ENCODE measurements at places on chromosomes 16 and 17. TPM values are rescaled to one million over a fixed set of nuclear protein-coding genes. Genes with fewer than 3 reads are reported as not detected.

DNA sequence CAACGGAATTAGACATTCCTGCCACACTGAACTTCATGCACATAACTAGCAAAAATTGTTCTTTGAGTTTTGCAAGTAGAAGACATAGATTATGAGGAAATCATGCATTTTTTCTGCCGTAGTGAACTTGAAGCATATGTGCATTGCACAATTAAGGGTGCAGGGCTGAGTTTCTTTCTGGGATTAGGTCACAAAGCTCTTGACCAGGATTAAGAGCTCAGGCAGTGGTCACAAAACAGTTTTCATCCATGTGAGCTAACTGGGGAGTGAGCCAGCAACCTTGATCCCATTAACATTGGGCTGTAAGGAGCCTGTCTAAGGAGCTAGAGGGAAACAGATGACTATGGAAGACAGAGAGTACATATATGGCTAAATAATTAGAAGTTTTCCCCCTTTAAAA, 143.7 kb downstream of the PMP22 start:
- no peaks in the 10 kb centered on the region for H3K4me1 ChIP-seq
- no peak for DNase-seq
- H3K27ac ChIP-seq: no peak overlapping the region
- no peaks in the 10 kb centered on the region for H3K27me3 ChIP-seq
- H3K4me3 ChIP-seq: no peak overlapping the region
- H3K36me3 ChIP-seq: no peaks in the 10 kb centered on the region

GRCh38 chr17:66373944-66374817, 71.8 kb downstream of the PRKCA start:
- peaks cover 71% of the 10 kb centered on the region for H3K36me3 ChIP-seq
- H3K27ac ChIP-seq: peak overlapping the region; percentile 89
- H3K27me3 ChIP-seq: no peaks in the 10 kb centered on the region

DNA sequence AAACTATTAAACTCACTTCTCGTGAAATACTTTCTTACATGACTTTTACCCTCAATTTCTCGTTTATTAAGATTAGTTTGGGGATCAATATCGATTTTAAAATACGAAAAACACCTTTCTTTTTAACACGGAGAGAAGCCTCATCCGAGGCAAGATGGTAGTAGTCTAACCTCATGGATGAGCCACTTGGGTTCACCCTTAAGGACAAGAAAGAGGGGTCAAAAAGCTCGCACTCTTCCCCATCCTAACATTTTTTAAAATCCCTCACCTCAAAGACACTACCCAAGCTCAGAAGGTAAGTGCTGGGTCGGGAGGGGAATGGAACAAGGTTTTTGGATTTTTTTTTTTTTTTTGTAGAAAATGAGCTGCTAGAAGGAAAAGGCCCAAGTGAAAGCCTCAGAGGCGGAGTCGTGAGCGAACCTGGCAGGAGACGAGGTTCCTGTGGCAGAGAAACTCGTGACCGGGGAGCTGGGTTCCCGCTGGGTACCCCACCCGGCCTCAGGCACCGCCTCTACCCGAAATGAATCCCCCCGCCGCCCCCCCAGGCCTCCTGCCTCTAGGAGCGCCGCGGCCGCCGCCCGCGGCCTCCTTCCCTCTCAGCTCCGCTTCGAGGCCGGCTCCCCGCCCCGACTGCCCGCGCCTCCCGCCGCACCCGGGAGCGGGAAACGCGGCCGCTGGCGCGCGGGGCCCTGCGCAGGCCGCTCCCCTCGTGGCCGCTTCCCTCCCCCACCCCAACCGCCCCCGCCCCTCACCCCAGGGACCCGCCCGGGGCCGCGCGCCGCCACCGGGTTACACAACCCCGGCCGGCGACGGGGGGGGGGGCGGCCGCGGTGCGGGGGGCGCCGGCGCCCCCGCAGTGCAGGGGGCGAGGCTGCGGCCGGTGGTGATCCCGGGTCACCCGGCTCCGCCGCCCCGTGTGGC, 1.6 kb downstream of the NUFIP2 start:
- peak; percentile 40 for DNase-seq
- peak overlapping the region; percentile 99 for H3K4me3 ChIP-seq
- H3K36me3 ChIP-seq: peaks cover 49% of the 10 kb centered on the region
- H3K27me3 ChIP-seq: no peaks in the 10 kb centered on the region

DNA sequence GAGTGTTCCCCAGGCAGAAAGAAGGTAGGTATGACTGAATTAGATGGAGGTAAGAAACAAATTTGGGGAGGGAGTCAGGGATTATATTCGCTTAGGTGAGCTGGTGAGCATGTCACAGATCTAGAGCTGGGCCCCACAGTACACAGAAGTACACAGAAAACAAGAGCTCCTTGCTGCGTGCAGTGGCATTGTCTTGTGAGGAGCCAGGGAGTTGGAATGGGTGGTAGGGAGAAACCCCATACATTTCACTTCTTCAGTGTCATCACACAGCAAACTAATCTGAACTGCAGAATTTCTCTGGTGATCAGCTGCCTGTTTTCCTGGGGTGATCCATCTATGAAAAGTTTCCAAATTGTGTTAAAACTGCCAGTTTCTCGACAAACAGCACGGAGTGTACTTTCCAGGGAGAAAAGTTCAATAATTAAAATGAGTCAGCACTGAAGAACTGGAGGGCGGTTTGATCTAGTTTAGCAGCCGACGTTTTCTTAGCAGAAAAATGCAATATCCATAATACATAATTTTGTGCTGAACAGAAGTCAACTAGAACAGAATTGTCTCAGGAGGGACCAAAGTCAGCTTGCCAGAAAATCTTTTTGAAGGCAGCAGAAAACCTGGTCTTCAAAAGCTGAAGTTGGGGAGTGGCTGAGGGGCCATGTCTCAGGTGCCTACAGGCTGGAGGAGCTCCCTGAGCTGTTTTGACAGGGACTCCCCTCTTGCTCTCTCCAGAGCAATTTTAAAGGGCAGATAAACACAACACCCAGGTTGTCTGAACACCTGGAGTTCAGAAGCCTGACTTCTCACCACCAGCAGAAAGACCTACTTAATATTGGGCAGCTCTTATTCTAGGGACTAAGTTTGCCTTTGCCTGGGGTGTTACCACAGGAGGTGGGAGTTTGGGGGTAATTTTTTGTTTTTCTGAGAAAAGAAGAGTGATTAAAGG, 448.6 kb downstream of the CA10 start:
- no peak for DNase-seq
- no peak overlapping the region for H3K4me3 ChIP-seq
- H3K36me3 ChIP-seq: no peaks in the 10 kb centered on the region
- H3K4me1 ChIP-seq: no peaks in the 10 kb centered on the region
- peaks cover 2% of the 10 kb centered on the region for H3K27me3 ChIP-seq

DNA sequence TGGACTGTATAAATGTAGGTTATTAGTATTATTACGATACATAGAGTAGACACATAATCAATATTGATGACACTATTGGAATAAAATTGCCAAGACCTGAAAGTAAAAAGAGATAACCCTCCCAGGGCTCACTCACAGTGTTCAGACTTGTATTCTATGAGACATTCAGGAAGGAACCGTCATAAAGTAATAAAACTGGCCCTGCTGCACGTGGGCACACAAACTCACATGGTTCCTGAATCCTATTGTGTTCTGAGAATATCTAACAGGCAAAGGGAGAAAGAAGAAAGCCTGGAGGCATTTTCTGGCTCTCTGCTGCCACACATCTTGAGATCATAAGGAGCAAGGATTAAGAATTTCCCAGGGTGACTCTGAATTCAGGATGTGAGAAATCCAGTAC, 575.9 kb downstream of the HS3ST4 start:
- no peak for DNase-seq
- H3K4me3 ChIP-seq: no peak overlapping the region
- no peaks in the 10 kb centered on the region for H3K36me3 ChIP-seq
- no peak overlapping the region for H3K27ac ChIP-seq

PPP1R1B gene
- total RNA-seq: not detected

COPZ2 gene
- total RNA-seq: 5.7 TPM

GRCh38 chr17:35433075-35433894, 985 bp upstream of the SLFN12 start:
- H3K4me1 ChIP-seq: peaks cover 44% of the 10 kb centered on the region
- peak overlapping the region; percentile 94 for H3K27ac ChIP-seq
- peaks cover 30% of the 10 kb centered on the region for H3K36me3 ChIP-seq
- peak overlapping the region; percentile 90 for H3K4me3 ChIP-seq
- H3K27me3 ChIP-seq: no peaks in the 10 kb centered on the region

GRCh38 chr16:87674419-87674818, 72.1 kb downstream of the JPH3 start:
- no peak overlapping the region for H3K27ac ChIP-seq
- DNase-seq: no peak
- H3K36me3 ChIP-seq: no peaks in the 10 kb centered on the region
- H3K4me3 ChIP-seq: no peak overlapping the region
- H3K27me3 ChIP-seq: no peaks in the 10 kb centered on the region

GHDC gene
- total RNA-seq: 17.6 TPM

GRCh38 chr16:75462806-75463205, 1.7 kb downstream of the TMEM170A start:
- peaks cover 36% of the 10 kb centered on the region for H3K4me1 ChIP-seq
- DNase-seq: no peak
- peak overlapping the region; percentile 91 for H3K4me3 ChIP-seq
- H3K27me3 ChIP-seq: peaks cover 2% of the 10 kb centered on the region

DNA sequence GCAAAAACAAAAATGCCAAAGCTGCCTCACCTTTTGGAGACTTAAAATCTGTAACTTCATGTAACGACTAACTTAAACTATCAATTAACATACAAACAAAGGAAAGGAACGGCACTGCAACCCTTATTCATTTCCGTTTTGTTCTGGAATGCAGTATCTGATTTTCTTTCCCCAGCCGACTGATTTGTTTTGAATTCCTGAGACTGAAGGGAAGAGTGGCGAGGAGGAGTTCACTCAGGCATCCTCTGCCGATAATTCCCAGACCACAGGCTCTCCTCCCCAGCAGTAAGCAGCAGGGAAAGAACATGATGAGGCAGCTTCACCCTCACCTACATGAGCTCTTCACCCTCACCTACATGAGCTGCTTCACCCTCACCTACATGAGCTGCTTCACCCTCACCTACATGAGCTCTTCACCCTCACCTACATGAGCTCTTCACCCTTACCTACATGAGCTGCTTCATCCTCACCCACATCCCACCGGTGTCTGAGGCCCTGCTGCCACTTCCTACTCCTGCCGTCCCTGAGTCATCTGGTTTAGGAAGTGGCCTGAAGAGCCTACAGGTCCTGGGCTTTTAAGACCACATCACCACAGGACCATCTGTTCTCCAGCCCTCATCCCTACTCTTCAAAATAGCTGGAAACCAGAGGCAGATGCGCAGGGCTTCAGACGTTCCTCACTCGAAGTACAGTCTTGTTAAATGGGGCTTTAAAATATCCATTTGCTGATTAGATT, 168.0 kb upstream of the RPH3AL start:
- no peak overlapping the region for H3K27ac ChIP-seq
- peaks cover 28% of the 10 kb centered on the region for H3K36me3 ChIP-seq
- no peaks in the 10 kb centered on the region for H3K4me1 ChIP-seq
- no peak overlapping the region for H3K4me3 ChIP-seq
- H3K27me3 ChIP-seq: no peaks in the 10 kb centered on the region
- no peak for DNase-seq

DYNLRB2 gene
- total RNA-seq: not detected

- peak within 1 kb of the TSS; percentile 0 for H3K27ac ChIP-seq
- H3K4me1 ChIP-seq: peaks cover 10% of the 10 kb centered on the region
- DNase-seq: no peak
- H3K27me3 ChIP-seq: no peaks in the 10 kb centered on the region
- no peaks in the 10 kb centered on the region for H3K36me3 ChIP-seq
Measured at GRCh38 chr17:78903101-78903779, at the start of gene CEP295NL. Gene CEP295NL, minus strand, starts transcription at chr17:78903201. Its CDS starts 1,373 bp downstream, at chr17:78901828.

DNA sequence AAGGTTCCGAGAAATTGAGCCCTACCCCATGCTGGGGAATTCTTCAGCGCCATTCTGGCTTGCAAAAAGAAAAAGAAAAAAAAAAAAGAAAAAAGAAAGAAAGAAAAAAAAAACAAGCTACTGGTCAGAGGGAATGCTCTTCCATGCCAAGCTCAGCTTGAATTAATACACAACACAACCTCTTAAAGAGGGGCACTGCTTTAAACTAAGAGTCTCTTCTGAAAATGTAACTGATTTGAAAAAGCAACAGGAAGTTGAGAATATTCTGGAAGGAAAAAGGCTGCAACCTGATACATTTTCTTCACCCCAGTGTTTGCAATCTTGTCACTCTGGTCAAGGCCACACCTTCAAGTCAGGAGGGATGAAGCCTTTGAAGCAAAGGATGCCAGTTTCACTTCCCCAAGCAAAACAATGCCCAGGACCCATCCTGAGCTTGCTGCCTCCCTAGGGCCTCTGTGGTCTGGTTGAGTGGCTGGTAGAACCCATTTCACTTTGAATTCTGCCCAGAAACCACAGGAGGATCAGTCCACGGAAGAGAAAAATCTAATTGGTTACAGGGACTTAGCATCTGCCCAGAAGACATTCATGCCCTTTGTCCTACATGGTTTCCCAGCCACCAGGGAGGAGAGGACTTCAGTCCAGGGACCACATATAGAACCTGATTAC, 389.7 kb downstream of the SOX9 start:
- no peak overlapping the region for H3K4me3 ChIP-seq
- DNase-seq: no peak
- no peaks in the 10 kb centered on the region for H3K36me3 ChIP-seq
- no peaks in the 10 kb centered on the region for H3K4me1 ChIP-seq
- H3K27me3 ChIP-seq: no peaks in the 10 kb centered on the region

YPEL3 gene
- 14.2 TPM for total RNA-seq

CLDN6 gene
- not detected for total RNA-seq

DNA sequence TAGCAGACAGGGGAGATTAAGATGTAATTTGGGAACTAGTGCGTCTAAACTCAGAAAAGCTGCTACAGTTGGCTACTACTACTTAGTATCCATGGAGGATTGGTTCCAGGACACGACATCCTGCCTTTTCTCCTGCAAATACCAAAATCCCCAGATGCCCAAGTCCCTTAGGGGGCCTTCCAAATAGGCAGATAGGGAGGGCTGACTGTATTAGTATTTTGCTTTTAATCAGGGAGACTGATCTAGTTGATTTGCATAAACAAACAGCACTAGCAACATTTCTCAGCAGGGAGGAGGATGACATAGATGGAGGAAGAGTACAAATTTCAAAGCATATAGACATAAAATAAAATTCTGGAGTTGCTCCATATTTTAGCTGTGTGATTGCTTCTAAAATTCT, 621.6 kb upstream of the GOT2 start:
- H3K4me1 ChIP-seq: no peaks in the 10 kb centered on the region
- no peak overlapping the region for H3K4me3 ChIP-seq
- DNase-seq: no peak
- H3K36me3 ChIP-seq: no peaks in the 10 kb centered on the region

GRCh38 chr17:13759518-13760335, 158.0 kb upstream of the HS3ST3A1 start:
- peaks cover 5% of the 10 kb centered on the region for H3K27me3 ChIP-seq
- H3K4me1 ChIP-seq: no peaks in the 10 kb centered on the region
- H3K4me3 ChIP-seq: no peak overlapping the region
- H3K36me3 ChIP-seq: no peaks in the 10 kb centered on the region
- no peak for DNase-seq

IQCK gene
- 1.0 TPM for total RNA-seq

DHRS13 gene
- total RNA-seq: 30.6 TPM

P2RX5 gene
- total RNA-seq: 118 TPM

GRCh38 chr16:13139661-13140241, 238.4 kb downstream of the SHISA9 start:
- H3K4me3 ChIP-seq: no peak overlapping the region
- no peaks in the 10 kb centered on the region for H3K36me3 ChIP-seq
- no peak overlapping the region for H3K27ac ChIP-seq
- H3K4me1 ChIP-seq: no peaks in the 10 kb centered on the region
- no peaks in the 10 kb centered on the region for H3K27me3 ChIP-seq
